ENCODE measurements at places on chromosomes 6 and 20.

GRCh38 chr6:132952986-132953385, 138.6 kb downstream of the RPS12 start:
- H3K4me1 ChIP-seq = no peaks in the 10 kb centered on the region
- H3K27me3 ChIP-seq = no peaks in the 10 kb centered on the region
- no peak overlapping the region for H3K27ac ChIP-seq
- no peaks in the 10 kb centered on the region for H3K36me3 ChIP-seq

DNA sequence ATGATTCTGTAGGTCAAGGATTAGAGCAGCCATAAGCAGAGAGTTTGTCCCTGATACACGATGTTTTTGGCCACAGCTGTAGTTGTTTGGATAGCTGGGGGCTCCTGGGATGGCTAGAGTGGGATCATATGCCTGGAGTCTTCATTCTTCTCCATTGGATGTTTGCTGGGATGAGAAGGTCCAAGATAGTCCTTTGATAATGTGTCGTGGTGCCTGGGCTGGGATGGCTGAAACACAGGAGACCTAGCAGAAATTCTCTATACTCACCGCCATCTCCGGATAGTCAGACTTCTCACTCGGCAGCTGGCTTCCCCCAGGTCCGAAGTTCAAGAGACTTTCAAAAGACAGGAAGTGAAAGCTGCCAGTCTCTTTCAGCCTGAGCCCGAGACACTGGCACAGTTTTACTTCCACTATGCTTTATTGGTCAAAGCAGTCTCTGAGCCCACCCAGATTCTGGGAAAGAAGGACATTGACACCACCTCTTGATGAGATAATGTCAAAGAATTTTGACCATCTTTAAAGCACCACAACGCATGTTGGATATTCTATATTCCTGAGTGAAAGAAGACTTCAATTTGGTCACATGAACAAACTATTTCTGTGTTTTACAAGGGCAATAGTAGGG, 16.0 kb downstream of the MARCKS start:
- no peak overlapping the region for H3K4me3 ChIP-seq
- H3K27me3 ChIP-seq = no peaks in the 10 kb centered on the region
- no peaks in the 10 kb centered on the region for H3K4me1 ChIP-seq
- no peak overlapping the region for H3K27ac ChIP-seq

- no peaks in the 10 kb centered on the region for H3K36me3 ChIP-seq
- no peaks in the 10 kb centered on the region for H3K4me1 ChIP-seq
- DNase-seq = no peak
- H3K27ac ChIP-seq = no peak overlapping the region
These were observed 269.9 kb downstream of the BCKDHB start for GRCh38 chr6:80376411-80376810.

- H3K4me3 ChIP-seq = no peak overlapping the region
- H3K4me1 ChIP-seq = no peaks in the 10 kb centered on the region
- no peak for DNase-seq
- no peaks in the 10 kb centered on the region for H3K36me3 ChIP-seq
- H3K27me3 ChIP-seq = no peaks in the 10 kb centered on the region
These were observed 407.1 kb downstream of the GRIK2 start for GRCh38 chr6:101800598-101800997.

GRCh38 chr6:24307881-24308280, 50.0 kb downstream of the DCDC2 start:
- no peaks in the 10 kb centered on the region for H3K4me1 ChIP-seq
- H3K36me3 ChIP-seq = no peaks in the 10 kb centered on the region
- 0 out of 2 replicates have a peak, but pooled peaks cover 4% of the 10 kb centered on the region for H3K27me3 ChIP-seq

DNA sequence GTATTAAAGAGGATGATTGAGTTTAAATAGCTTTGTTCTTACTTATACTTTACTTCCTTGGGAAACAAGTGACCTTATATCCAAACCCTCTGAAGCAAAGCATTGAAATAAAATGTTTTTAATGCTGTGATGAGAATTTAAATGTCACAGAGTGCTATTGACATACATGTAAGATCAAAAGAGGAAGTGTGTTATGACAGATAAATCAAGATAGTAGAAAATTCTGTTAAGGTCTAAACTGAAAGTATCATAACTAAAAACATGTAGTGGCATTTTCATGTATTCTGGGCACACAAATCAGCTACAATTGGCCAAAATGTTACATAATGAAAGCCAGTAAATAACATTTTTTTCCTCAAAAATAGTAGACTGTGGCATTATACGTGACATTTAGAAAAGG, 318.0 kb downstream of the GRIK2 start:
- no peaks in the 10 kb centered on the region for H3K36me3 ChIP-seq
- no peak overlapping the region for H3K4me3 ChIP-seq
- H3K27me3 ChIP-seq = no peaks in the 10 kb centered on the region
- no peak for DNase-seq

DNA sequence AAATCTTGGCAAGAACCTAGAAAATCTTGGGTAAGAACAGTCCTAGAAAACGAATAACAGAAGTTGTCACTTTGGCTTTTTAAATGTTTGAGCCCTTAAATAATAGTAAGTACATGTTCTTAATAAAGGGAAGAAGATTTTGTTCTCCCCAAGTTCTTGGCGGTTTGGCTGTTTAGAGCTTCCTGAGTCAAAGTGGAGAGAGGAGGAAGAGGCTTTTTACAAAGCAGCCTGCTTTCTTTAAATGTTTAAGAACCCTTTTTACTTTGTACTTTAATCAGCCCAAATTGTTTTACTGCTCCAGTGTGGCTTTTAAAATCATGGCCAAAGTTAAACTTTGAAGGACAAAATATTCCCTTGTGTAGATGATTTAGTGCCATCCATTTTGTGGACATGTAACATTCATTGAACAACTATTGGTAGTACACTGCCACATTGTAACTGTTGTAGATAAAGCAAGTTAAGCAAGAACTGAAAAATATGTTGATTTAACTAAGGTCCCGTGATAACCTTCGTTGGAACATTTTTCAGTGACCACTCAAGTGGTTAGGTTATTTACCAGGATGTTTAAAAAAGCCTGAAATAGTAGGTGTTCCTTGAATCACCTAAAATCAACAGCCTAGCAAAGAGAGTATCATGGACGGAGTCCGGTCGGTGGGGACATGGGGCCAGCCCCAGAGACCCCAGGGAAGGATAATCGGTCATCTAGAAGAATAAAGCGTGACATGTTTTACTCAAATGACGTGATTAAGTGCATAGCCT, 2.4 kb downstream of the AMD1 start:
- peaks cover 32% of the 10 kb centered on the region for H3K4me1 ChIP-seq
- H3K4me3 ChIP-seq = peak overlapping the region; percentile 84
- peak overlapping the region; percentile 90 for H3K27ac ChIP-seq

DNA sequence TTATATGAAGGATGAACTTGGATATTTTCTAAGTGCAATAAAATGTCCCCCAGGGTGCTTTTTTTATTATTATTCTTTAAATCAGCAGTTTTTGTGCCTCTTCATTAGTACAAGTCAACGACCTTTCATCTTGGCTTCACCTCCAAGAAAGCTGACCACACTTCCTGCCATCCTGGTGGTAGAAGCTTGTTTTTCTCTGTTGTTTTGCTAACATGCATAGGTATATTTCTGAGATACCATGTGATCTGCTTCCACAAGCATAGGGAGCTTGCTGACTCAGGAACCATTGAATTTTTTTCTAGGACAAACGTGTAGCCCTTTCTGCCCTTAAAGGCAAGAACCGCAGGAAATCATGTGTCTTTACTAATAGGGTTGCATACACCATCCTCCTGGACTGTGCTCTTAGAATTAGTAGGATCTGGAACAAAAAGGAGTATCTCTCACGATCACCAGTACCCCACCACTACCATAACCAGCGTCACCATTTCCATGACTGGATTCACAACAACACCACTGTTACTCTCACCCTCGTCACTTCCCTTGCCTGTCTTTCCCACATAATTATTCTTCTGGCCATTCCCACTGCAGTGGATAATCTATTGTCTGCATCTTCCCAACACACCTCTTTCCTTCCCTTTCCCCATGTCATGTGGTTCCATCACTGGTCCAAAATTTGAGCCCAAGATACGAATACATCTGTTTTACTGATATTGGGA, 207.1 kb downstream of the MAFB start:
- no peaks in the 10 kb centered on the region for H3K27me3 ChIP-seq
- no peak overlapping the region for H3K27ac ChIP-seq

DNA sequence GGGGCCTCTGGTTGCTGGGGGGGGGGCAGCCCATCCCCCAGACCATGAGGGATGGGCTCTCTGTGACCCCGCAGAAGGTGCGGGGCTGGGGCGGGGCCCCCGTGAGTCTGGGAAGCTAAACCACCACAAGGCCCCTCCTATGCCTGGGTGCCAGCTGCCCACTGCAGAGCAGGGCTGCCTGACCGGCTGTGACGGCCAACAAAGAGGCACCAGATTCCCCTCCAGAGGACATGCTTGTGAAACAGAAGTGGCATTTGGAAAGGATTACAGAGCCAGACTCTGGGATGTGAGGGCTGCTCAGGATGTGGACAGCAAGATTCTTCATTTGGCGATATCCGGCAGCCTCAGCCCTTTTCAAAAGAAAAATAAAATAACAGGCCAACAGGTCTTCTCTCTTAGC, 16.5 kb upstream of the NTSR1 start:
- H3K27me3 ChIP-seq = peaks cover 81% of the 10 kb centered on the region
- no peaks in the 10 kb centered on the region for H3K36me3 ChIP-seq
- H3K27ac ChIP-seq = no peak overlapping the region
- no peak overlapping the region for H3K4me3 ChIP-seq
- no peaks in the 10 kb centered on the region for H3K4me1 ChIP-seq
- no peak for DNase-seq

DNA sequence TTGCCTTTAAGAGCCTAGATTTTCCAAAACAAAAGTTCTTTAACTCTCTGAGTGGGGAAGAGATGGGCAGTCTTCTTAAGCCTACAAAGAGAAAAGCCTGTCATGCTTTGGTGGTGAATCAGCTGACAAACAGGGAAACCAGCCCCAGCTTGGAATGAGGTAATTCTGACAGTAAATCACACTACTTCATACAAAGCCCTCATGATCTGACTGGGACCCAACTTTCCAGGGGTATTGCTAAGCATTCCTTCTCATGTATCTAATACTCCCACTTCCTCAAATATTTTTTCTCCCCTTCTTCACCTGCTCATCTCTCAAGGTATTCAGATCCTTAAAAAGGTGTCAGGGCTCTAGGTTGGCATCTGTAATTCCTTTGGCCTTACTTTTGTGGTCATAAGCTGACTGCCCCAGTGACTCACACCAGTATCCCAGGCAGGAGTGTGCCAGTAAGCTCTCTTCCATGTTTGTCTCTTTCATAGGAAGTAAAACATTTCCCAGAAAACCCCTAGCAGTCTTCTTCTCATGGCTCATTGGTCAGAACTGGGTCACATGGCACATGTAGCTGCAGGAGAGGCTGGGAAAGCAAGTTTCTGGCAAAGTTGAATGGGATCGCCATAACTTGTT, 15.0 kb upstream of the TBC1D22B start:
- H3K36me3 ChIP-seq = no peaks in the 10 kb centered on the region
- peak; percentile 59 for DNase-seq
- H3K27me3 ChIP-seq = no peaks in the 10 kb centered on the region
- peaks cover 64% of the 10 kb centered on the region for H3K4me1 ChIP-seq

- peak overlapping the region; percentile 87 for H3K4me3 ChIP-seq
- H3K4me1 ChIP-seq = peaks cover 19% of the 10 kb centered on the region
- peaks cover 24% of the 10 kb centered on the region for H3K36me3 ChIP-seq
These were observed 1.6 kb upstream of the SYNCRIP start for GRCh38 chr6:85644279-85644762.

DNA sequence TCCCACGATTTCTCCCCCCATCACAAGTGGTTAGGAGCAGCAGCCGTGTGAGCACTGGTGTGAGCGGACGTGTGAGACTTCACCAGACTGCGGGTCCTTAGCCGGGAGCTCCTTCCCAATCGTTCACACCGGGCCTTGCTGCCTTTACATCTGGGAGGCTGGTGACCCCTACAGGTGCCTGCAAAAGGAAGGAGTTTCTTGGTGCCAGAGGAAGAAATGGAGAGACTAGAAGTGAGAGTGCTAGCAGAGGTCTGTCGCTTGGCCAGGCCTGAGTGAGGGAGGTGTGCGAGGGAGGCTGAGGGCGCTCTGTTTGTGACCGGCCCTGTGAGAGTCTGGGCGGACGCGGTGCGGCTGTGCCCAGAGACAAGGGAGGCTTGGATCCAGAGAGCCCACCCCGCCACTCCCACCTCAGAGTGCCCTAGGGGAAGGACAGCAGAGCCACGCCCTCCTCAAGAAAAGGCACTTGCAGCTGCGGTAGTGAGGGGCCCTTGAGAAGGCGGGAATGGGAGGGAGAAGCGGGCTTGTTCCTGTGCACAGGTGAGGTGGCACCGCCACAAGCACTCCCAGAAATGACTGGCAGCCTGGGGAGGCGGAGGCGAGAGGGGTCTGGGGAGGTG, 10.0 kb upstream of the ARMC2 start:
- no peaks in the 10 kb centered on the region for H3K36me3 ChIP-seq
- no peak overlapping the region for H3K4me3 ChIP-seq
- peaks cover 31% of the 10 kb centered on the region for H3K27me3 ChIP-seq

GRCh38 chr6:135030532-135031178, 24.0 kb downstream of the HBS1L start:
- H3K4me3 ChIP-seq = no peak overlapping the region
- H3K27me3 ChIP-seq = no peaks in the 10 kb centered on the region
- H3K27ac ChIP-seq = peak overlapping the region; percentile 16
- DNase-seq = no peak

GRCh38 chr6:76881414-76881813, 581.9 kb downstream of the HTR1B start:
- H3K27me3 ChIP-seq = no peaks in the 10 kb centered on the region
- H3K27ac ChIP-seq = no peak overlapping the region
- no peak for DNase-seq

GRCh38 chr20:9270831-9271230, 201.9 kb downstream of the PLCB4 start:
- no peaks in the 10 kb centered on the region for H3K36me3 ChIP-seq
- H3K27ac ChIP-seq = no peak overlapping the region
- DNase-seq = no peak
- H3K4me3 ChIP-seq = no peak overlapping the region
- no peaks in the 10 kb centered on the region for H3K27me3 ChIP-seq
- H3K4me1 ChIP-seq = no peaks in the 10 kb centered on the region

- no peaks in the 10 kb centered on the region for H3K36me3 ChIP-seq
- no peak overlapping the region for H3K27ac ChIP-seq
- no peaks in the 10 kb centered on the region for H3K27me3 ChIP-seq
These were observed 405.8 kb upstream of the SASH1 start for GRCh38 chr6:147936703-147937470.

- no peak overlapping the region for H3K4me3 ChIP-seq
- no peaks in the 10 kb centered on the region for H3K4me1 ChIP-seq
- no peak overlapping the region for H3K27ac ChIP-seq
- no peak for DNase-seq
- H3K27me3 ChIP-seq = peaks cover 4% of the 10 kb centered on the region
These were observed 92.3 kb upstream of the SALL4 start for GRCh38 chr20:51894619-51895018.

DNA sequence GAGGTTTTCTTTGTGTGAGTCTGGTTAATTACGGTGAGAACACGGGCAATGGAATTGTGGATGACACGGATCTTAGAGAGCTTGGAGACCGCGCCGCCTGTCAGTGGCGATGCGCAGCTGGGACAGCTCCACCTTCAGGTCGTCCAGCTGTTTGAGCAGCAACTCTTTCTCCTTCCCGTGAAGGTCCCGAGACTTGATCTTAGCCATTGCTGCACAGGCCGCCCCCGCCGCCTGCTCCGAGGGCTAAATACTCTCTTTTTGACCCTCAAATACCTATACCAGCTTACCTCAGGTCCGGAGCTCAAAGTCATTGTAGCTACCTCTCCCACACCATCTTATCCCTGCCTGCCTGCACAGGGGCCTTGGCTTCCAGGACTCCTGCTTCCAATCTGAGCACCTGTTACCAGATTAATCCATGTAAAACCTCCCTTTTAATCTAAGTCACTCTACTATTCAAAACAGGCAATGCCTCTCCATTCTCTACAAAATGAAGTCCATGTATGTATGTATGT, 100.2 kb downstream of the PREP start:
- no peak overlapping the region for H3K4me3 ChIP-seq
- no peak for DNase-seq
- H3K4me1 ChIP-seq = no peaks in the 10 kb centered on the region
- no peaks in the 10 kb centered on the region for H3K27me3 ChIP-seq

Measured in K562 (cell line).